Stimulated activated CD4-positive, alpha-beta T cell treated with anti-CD3 and anti-CD28 coated beads, Interleukin-12 subunit alpha, Interleukin-12 subunit beta, amount 100 ng/mL, for 24 hours (primary cell): ENCODE measurements at places on chromosomes 7 and 10.

- no peak for DNase-seq
Measured at GRCh38 chr10:104923501-104923900, 282.4 kb downstream of the SORCS3 start.

DNA sequence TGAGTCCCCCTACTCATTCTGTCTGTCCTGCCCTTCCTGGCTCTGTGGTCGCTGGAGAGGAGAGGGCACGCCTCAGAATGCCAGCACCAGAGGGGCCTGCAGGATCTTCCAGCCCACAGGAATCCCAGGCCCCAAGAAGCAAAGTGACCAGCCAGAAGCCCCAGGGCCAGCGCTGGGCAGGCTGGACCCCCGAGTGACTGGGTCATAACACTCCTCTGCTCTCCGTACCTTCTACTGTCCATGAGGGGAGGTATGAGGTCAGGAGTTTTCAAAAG is 102.6 kb upstream of the GPR26 start:
- no peak for DNase-seq

DNA sequence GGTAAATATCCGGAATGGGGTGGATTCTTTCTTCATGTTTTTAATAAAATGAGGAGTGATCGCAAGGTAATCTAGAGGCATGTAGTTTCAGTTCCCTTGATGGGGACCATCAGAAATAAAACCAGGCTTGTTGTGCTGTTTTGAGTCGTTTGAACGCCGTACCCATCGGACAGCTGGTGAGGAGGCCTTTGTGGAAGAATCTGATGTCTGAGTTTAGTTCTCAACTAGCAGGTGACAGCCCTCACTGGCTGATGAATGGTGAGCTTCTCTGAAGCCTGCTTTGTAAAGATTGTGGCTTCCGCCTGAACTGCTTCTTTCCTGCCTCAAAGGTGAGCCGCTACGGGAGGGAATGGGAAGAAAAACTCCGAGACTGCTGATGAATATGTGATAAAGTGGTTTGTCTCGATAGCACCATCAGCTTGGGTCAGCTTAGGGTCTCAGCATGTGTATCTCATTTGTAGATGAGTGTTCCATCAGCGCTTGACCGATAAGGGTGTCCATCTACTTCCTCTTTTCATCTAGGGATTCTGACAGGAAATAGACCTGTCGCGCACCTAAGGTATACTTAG is 977 bp downstream of the TMEM248 start:
- DNase-seq: no peak

GRCh38 chr7:41268878-41269277 is 434.0 kb downstream of the INHBA start:
- no peak for DNase-seq

DNA sequence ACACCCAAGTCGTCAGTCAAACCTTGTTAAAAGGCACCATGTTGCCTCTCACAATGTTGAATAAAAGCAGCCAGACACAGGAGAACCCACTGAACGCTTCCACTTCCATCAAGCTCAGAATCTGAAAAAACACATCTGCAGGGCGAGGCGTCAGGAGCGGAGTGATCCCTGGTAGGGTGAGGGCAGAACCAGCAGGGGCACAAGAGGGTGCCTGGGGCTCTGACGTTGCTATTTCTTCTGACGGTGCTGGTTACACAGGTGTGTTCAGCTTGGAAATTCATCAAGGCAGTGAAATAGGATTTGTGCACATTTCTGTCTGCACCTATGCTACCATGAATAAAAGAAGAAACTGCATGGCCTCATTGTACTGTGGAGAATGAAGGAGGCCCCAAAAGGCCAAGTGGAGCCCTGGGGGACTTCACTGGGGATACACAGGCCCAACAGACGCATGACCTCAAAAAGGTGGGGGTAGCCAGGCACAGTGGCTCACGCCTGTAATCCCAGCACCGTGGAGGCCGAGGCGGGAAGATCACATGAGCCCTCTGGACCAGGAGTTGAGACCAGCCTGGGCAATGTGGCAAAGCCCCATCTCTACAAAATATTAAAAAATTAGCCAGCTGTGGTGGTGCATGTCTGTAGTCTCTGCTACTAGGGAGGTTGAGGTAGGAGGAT is 19.2 kb upstream of the NCAPG2 start:
- no peak for DNase-seq

DNA sequence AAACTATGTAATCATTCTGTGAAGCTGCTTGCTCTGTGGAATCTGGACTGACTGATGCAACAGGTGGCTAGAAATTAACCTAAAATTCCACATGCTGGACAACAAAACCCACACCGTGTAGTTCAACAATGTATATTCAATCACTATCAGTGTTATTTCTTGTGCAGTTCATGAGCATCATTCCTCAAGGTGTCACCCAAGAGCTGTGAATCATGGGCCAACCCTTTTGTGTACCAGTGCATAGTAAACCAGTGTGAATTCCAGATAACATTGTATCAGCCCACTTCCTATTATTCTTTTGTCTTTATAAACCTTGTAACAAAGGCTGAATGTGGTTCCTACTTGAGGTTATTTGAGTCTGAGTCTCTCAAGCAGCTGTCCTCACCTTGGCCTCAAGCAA is 905.2 kb upstream of the ZNF722 start:
- DNase-seq: no peak
